ENCODE measurements at places on chromosomes 3 and 15. TPM values are rescaled to one million over a fixed set of nuclear protein-coding genes. Genes with fewer than 3 reads are reported as not detected.

DNA sequence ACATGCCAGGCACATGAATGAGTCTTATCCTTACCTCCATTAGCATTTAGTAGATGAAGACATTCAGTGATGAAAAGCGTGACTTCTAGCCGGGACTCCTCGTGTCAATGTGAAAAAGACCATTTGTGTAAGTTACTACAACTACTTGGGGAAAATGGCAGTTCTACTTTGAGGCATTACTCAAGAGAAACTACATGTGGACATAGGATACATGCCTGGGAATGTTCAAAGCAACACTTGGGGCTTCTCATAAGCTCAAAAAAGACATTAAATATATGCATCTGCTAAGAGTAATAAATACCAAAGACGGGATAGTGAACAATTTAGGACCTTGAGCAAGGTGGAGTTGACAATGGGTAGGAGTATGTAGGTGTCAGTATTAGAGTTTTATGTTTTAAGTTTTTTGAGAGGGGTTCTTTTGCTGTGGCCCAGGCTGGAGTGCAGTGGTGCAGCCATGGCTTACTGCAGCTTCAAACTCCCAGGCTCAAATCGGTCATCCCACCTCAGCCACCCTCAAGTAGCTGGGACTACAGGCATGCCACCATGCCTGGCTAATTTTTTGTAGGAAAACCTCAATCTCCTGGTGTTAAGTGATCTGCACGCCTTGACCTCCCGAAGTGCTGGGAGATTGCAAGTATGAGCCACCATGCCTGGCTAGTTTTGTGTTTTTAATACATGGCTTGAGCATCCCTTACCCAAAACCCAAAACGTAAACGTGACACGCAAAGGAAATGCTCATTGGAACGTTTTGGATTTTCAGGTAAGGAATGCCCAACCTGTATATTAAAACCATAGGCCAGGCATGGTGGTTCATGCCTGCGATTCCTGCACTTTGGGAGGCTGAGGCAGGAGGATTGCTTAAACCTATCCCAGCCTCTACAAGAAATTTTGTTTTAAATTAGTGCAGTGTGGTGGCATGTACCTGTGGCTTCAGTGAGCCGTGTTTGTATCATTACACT, 3.9 kb downstream of the RPLP1 start:
- no peak for DNase-seq

DNA sequence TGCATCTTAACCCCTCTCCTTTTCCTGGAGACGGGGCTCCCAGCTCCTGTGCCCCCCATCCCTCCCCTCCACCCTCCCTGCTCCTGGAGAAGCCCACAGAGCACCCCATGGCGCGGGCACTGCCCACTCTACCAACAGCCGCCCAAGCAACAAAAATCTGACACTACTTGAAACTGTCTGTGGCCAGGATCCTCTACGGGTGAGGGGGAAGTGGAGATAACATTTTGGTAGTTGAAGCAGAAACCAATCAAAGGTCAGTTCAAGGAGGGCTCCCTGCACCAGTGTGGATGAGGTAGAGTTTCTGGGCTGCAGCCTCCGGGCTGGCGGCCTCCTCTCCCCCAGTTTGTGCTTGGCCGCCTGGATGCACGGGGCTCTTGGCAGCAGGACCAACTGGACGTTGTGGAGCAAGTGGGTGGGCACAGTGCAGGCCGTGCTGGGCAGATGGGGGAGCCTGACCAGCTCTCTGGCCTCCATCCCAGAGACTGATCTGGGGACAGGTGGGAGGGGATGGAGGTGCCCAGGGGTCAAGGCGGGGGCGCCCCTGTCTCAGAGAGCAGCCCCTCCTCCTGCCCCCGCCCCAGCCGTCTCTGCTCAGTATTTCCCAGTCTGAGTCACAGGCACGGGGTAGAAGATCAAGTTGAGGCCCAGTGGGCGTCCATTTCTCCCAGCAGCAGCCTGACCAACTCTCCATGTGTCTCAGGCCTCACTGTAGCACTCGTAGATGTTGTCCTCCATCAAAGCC, 12.8 kb downstream of the H1-8 start:
- DNase-seq = no peak

GRCh38 chr3:122598556-122598955, 21.1 kb downstream of the PARP15 start:
- DNase-seq = no peak

- DNase-seq = no peak
These were observed 269.8 kb upstream of the POU1F1 start for GRCh38 chr3:87546216-87546615.

- no peak for DNase-seq
These were observed 4.3 kb downstream of the BTBD1 start for GRCh38 chr15:83062768-83063180.

DNA sequence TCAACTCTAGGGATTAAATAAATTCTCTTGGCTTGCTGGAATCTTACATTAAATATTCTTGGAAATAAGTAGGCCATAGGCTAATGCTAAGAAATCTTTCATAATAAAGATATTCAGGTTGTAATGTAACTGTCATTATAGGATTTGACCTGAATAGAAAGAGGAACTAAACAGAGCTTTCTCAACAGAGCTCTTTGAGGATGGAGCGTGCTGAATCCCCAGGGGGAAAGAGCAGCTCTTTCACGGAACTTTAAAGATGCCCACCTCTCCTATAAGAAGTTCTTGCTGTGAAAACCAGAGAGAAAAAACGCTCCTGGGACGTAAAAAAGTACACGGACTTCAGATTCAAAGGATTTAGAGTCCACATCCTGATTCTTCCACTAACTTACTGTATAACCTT, 77.9 kb downstream of the NTRK3 start:
- DNase-seq = no peak

- DNase-seq = no peak
These were observed 22.5 kb downstream of the GATM start for GRCh38 chr15:45355860-45356259.

- no peak for DNase-seq
These were observed 50.3 kb upstream of the DPH6 start for GRCh38 chr15:35596285-35596684.

- no peak for DNase-seq
These were observed 43.5 kb downstream of the EPHB1 start for GRCh38 chr3:134838599-134838998.

GRCh38 chr15:62165104-62165792, at the start of gene C2CD4B:
C2CD4B (minus strand) TSS chr15:62165285; CDS start chr15:62164984, 301 bp downstream.
- DNase-seq = no peak

GRCh38 chr3:89467898-89468363, 360.5 kb downstream of the EPHA3 start:
- DNase-seq = no peak

DNA sequence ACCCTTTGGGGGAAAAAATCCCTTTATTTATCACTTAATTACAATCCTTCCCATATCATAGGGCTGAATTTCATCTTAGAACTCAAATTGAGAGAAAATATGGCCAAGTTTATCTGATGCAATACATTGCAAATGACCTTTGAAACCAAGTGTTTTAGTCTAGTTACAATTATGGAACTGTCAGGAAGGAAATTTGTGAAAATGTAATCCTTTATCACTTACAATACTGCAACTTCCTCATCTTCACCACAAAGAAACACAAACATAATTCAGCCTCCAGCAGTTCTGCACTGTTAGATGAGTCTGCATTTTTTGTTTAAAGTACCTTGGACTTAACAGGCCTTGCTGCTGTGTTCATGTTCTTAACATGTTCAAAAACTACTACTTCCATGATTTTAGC, 4.6 kb downstream of the CCPG1 start:
- DNase-seq = peak; percentile 82

GRCh38 chr15:99253381-99254090, 2.3 kb downstream of the LRRC28 start:
- DNase-seq = peak; percentile 59

- DNase-seq = no peak
These were observed 790.1 kb downstream of the PLOD2 start for GRCh38 chr3:145370870-145371269.

GRCh38 chr15:50576166-50576565, 29.7 kb upstream of the USP50 start:
- no peak for DNase-seq

- DNase-seq = peak; percentile 48
These were observed 552.4 kb upstream of the CCDC54 start for GRCh38 chr3:106824856-106825255.

- peak; percentile 1 for DNase-seq
These were observed 46.2 kb downstream of the CNTN6 start for GRCh38 chr3:1139071-1139470.

DNA sequence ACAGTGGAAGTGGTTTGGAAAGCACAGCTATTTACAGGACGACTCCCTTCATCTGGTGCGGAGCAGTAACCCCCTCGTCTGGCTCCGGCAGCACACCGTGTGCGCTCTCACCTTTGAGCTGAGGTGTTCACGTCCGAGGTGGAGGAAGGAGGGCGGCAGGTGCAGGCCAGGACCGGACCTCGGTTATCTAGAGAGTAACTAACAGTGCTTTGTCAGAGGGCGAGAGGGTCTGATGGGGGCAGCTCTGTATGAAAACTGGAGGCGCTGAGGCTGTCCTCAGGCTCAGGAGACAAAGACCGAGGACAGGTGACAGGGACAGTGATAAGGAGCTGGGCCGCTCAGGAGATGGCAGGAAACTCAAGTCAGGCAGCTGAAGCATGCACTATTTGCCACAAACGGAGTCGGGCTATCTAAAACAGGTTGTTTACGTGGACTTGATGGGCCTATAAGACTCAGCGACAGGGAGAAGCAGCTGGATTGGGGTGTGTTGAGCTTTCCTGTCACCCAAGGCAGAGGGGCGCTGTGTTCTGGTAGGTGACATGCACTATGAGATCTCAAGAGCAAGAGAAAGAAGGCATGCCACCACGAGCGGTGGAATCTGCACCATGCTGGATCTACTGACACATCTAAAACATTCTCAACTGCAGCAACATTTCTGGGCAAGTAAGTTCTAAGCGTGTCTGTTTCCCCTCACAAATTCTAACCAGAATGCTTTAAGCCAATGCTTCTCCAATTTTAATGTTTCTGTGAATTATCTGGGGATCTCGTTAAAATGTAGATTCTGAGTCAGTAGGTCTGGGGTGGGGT, 155.2 kb downstream of the XXYLT1 start:
- no peak for DNase-seq

DNA sequence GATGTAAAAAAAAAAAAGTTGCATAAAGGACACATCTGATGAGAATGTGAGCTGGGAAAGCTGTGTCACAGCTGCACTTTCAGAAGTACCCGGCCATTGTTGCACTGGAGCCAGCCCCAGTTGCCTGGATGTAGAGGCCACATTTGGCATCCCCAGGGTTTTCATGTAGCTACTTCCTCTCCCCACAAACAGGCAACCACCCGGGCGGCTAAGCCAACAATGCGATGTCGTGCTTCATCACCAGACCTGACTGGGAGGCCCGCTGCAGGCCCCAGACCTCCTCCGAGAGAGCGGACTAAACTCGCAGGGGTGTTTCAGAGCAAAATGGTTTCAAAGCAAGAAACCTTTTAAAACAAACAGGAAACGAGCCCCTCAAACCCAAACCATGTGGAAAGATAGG, 142.3 kb downstream of the TMCO5A start:
- no peak for DNase-seq

- peak; percentile 93 for DNase-seq
These were observed 24.4 kb downstream of the NR2F2 start for GRCh38 chr15:96354731-96355567.

- no peak for DNase-seq
These were observed 11.4 kb downstream of the PAK6 start for GRCh38 chr15:40250304-40250656.

- DNase-seq = peak; percentile 69
These were observed 153.3 kb downstream of the P3H2 start for GRCh38 chr3:189967254-189967865.

- no peak for DNase-seq
These were observed 32.1 kb downstream of the DNASE1L3 start for GRCh38 chr3:58178528-58179234.

DNA sequence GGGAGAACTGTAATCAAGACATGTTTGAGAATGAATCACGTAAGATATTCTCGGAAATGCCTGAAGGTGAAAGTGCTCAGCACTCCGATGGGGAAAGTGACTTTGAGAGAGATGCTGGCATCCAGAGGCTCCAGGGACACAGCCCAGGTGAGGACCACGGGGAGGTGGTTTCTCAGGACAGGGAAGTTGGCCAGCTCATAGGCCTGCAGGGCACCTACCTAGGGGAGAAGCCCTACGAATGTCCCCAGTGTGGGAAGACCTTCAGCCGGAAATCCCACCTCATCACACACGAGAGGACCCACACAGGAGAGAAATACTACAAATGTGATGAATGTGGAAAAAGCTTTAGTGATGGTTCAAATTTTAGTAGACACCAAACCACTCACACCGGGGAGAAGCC, 19.8 kb downstream of the ZSCAN2 start:
- no peak for DNase-seq

- DNase-seq = no peak
These were observed 211.8 kb downstream of the NAALADL2 start for GRCh38 chr3:175070946-175071345.

The SPESP1 gene
- 4.6 TPM for total RNA-seq

The SPATA12 gene
- not detected for total RNA-seq

The GPR156 gene
- total RNA-seq = under 0.01 TPM

The C2CD4B gene
- not detected for total RNA-seq

The SI gene
- not detected for total RNA-seq

The PLA2G4E gene
- total RNA-seq = not detected

The SCN11A gene
- total RNA-seq = under 0.01 TPM

The MB21D2 gene
- 3.6 TPM for total RNA-seq

Data from fibroblast of lung (primary cell).